CD8-positive, alpha-beta T cell (primary cell): ENCODE measurements at places on chromosomes 6 and 20.

- DNase-seq, result no peak
Observed at GRCh38 chr20:33250666-33251065, 14.9 kb downstream of the BPIFA1 start.

GRCh38 chr6:37168811-37169495 is 999 bp upstream of the PIM1 start:
- DNase-seq, result peak; percentile 39

DNA sequence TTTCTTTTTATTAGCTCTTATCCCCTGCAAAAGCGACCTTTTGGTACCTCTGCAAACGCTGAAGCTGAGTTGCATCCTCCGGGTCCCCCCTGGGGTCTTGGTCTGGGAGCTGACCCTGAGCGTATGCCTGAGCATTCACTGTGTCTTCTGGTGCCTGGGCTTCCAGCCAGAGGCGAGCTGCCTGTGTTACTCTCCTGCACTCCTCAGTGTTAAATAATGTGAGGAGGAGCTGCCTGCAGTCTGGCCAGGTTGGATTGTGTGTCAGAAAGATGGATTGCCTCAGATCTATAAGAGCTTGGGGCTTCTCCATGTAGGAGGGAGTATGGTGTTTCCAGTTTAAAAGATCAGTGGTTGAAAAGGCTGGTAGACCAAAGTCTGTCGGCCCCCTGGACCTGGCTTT is 8.7 kb upstream of the GMPR start:
- DNase-seq, result no peak

GRCh38 chr20:22629447-22629846 is 45.1 kb upstream of the FOXA2 start:
- DNase-seq, result no peak

DNA sequence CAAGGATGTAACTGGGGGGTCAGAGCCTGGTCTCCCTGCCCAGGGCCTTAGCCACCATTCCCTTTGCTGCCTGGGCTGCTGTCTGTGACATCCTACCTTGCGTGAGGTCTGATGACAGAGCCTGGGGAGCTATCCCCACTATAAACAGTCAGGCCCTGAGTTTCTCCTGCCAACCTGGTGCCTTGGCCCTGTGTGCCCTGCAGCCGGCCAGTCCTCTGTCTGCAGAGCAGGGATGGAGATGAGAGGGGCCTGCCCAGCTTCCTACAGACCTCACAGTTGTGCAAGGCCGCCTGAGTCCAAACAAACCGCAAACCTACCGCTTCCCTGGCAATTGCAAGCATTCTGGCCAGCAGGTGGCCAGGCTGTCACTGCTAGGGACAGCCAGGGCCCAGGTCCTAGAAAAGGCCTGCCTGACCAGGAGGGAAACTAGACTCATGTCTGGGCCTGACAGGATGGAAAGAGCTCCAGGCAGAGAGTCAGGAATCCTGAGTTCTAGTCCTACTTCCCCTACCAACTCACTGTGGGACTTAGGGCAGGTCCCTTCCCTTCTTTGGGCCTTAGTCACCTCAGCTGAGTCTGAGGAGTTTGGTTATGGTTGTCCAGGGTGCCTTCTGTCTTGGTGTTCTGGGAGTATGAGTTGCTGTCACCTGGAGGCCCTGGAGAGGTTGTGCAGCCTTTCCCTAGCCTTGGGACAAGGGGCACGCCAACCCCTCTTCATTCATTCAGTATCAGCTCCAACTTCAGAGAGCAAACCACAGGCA is 86.2 kb downstream of the VEGFA start:
- no peak for DNase-seq

- no peak for DNase-seq
Observed at GRCh38 chr6:127423921-127424320, 35.3 kb downstream of the KIAA0408 start.

DNA sequence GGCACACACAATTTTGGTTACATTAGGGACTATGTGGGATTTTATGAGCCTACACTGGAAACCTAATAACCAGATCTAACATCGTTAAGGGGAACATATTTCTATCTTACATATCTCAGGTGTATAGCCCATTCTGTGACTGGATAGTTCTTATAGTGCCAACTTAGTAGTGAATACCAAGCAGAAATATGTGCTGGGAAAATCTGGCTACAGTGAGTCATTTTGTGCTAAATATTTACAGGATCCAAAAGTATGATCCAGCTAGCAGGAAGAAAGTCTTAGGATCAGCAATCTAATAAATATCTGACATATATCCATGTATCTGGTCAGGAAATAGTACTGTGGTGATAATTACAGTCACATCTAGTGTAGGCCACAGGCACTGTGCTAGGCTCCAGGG is 94.6 kb upstream of the INSM1 start:
- no peak for DNase-seq
